ENCODE measurements at places on chromosomes 2 and 18. TPM values are rescaled to one million over a fixed set of nuclear protein-coding genes. Genes with fewer than 3 reads are reported as not detected.

DNA sequence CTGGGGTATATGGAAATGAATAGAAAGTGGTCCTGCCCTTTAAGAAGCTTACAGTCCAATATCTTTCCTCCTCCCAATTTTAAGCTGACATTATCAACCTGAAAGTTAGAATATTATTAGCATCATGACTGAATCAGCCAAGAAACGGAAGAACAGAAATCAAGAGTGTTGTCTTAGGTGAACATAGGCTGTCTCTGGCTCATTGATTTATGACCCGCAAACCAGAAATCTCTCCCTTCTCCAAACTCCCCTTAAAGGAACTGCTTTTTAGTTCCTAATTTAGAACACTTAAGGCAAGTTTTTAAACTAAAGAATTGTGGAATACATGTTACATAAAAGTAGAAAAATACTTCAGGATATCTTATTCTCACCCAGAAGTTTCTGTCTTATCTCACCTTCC is 62.7 kb downstream of the MYO3B start:
- no peaks in the 10 kb centered on the region for H3K27me3 ChIP-seq
- DNase-seq = no peak
- H3K36me3 ChIP-seq = no peaks in the 10 kb centered on the region

- no peak for DNase-seq
- no peak overlapping the region for H3K4me3 ChIP-seq
- H3K27me3 ChIP-seq = no peaks in the 10 kb centered on the region
- peaks cover 6% of the 10 kb centered on the region for H3K4me1 ChIP-seq
- H3K36me3 ChIP-seq = peaks cover 4% of the 10 kb centered on the region
These were observed 52.9 kb downstream of the PXDN start for GRCh38 chr2:1691366-1691765.

DNA sequence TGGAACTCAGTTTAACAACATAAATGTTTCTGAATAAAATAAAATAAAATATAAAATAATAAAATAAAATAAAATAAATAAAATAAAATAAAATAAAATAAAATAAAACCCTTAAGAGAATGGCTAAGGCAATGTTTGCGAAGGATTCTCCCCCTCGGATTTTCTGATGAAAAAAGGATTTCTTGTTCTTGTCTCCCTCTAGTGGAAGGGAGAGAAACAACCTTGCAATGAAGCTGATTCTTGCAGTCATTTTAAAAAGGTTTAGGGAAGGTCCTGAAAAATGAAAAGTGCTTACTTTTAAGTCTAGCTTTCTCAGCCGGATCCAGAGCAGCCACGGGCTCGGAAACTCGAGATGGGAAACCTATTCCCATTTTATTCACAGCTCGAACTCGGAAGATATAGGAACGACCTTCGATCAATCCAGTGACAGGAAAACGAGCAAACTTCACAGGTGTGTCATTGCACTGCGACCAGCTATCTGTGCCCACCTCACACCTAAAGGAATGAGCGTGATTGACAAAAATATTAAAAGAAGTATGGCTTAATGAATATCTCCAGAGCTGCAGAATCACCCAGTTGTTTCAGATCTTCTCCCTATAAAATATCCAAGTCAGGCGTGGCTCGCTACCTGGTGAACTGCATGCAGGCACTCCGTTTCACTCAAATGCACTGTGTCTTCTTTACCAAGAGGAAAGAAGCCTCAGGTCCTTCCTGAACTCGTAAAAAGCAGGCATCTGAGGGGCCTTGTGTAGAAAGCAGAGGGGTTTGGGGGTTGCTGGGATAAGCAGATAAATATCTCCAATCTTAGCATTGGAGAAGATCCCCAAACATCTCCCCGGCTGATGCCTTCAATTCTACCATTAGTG is 68.1 kb downstream of the MYOM1 start:
- H3K36me3 ChIP-seq = no peaks in the 10 kb centered on the region
- H3K4me1 ChIP-seq = no peaks in the 10 kb centered on the region
- DNase-seq = no peak
- no peak overlapping the region for H3K27ac ChIP-seq
- no peak overlapping the region for H3K4me3 ChIP-seq

DNA sequence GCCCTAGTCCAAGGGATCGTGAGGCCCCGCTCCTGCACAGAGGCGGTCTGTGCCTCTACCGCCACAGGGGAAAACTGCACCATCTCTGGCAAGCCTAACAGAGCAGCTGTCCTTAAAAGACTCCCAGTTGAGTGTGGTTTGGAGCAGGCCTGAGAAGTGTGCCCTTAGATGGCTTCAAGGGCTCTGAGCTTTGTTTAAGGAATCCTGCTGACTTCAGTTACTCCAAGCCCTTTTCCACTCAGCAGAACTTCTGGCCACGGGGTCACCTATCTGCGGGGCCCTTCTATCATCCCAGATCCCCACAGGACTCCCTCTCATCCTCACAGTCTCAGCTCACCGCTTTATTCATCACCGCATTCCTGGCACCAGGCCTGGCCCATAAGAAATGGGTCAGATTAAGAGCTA is 131.5 kb downstream of the CCDC74A start:
- H3K27ac ChIP-seq = no peak overlapping the region
- no peaks in the 10 kb centered on the region for H3K27me3 ChIP-seq
- H3K4me1 ChIP-seq = no peaks in the 10 kb centered on the region
- no peak overlapping the region for H3K4me3 ChIP-seq
- no peaks in the 10 kb centered on the region for H3K36me3 ChIP-seq

- H3K4me1 ChIP-seq = peaks cover 7% of the 10 kb centered on the region
- H3K36me3 ChIP-seq = no peaks in the 10 kb centered on the region
- peak overlapping the region; percentile 27 for H3K4me3 ChIP-seq
- H3K27ac ChIP-seq = no peak overlapping the region
- peak; percentile 91 for DNase-seq
- no peaks in the 10 kb centered on the region for H3K27me3 ChIP-seq
These were observed 34.5 kb downstream of the NEURL3 start for GRCh38 chr2:96470636-96471035.

- no peak overlapping the region for H3K27ac ChIP-seq
- no peaks in the 10 kb centered on the region for H3K27me3 ChIP-seq
- DNase-seq = no peak
- no peaks in the 10 kb centered on the region for H3K36me3 ChIP-seq
- no peaks in the 10 kb centered on the region for H3K4me1 ChIP-seq
- H3K4me3 ChIP-seq = no peak overlapping the region
These were observed 169.6 kb upstream of the BOD1L2 start for GRCh38 chr18:56977309-56977708.

- no peaks in the 10 kb centered on the region for H3K4me1 ChIP-seq
- H3K4me3 ChIP-seq = peak overlapping the region; percentile 46
- H3K27me3 ChIP-seq = no peaks in the 10 kb centered on the region
These were observed 2.8 kb downstream of the CYTIP start for GRCh38 chr2:157441072-157441454.

DNA sequence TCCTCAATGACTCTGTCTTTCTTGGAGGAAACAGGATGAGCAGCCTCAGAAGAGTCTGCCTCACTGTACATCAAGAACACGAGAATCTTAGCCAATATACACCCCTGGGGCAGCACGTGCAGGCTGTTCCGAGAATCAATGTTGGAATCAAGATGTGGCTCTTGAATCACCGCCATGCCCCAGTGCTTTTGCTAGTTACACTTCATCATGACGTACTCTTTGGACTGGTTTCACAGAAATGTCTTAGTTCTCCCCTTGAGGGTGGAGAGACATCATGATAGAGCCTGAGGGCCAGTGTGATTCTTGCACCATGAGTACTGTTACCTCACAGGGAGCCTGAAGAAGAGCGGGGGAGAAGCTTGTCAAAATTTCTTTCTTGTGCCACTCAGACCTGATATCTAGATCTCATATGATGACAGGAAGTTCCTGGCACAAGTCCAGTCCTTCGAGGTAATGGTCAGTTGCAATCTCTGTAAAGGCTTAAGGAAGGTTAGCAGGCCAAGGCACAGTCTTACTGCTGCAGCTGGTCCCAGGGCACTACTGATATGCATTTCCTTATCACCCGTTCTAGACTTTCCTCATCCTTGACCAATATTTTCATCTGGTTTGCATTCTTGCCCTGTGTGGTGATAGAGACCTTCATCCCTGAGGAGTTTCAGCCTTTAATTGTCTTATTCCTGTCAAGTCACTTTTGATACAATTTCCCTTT is 28.2 kb upstream of the STAT4 start:
- no peaks in the 10 kb centered on the region for H3K27me3 ChIP-seq
- DNase-seq = no peak
- H3K4me1 ChIP-seq = peaks cover 4% of the 10 kb centered on the region
- H3K27ac ChIP-seq = no peak overlapping the region

DNA sequence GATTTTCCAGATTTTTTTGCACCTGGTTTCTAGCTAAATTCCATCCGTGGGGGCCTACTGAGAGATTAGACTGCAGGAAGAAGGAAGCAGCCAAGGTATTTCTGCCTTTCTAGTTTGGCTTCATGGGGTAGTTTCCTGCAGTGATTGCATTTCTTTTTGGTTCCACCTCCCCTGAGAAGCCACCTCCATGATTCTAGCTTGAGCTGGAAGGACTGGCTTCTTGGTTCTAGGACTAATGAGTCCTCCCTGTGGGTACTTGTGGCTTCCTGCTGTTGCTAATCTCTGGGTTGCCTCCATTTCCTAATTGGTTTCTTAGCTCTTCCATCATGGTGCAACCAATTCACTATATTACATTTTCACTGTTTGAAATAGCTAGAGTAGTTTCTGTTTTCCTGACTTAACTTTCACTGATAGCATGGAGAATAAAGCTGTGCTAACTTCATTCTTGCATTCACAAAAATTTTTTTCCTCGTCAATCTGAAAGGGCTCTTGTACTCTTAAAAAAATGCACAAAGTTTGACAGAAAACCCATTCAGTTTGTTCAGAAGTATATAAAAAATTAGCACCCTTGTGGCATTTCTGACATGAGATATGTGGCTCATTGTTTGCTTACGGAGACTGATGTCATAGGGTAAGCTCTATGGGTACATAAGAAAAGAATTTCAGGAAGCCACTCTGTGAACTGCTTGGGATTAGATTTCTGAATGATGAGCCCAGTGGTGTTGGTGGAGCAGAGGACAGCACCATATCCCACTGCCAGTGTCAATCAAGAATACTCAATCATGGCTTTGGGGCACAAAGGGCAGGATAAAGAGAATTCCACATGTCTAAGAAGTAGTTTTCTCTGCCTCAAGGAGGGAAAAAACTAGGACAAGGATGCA is 242.8 kb upstream of the RBMS1 start:
- H3K36me3 ChIP-seq = no peaks in the 10 kb centered on the region
- H3K4me1 ChIP-seq = no peaks in the 10 kb centered on the region
- H3K4me3 ChIP-seq = no peak overlapping the region
- DNase-seq = no peak
- no peak overlapping the region for H3K27ac ChIP-seq

DNA sequence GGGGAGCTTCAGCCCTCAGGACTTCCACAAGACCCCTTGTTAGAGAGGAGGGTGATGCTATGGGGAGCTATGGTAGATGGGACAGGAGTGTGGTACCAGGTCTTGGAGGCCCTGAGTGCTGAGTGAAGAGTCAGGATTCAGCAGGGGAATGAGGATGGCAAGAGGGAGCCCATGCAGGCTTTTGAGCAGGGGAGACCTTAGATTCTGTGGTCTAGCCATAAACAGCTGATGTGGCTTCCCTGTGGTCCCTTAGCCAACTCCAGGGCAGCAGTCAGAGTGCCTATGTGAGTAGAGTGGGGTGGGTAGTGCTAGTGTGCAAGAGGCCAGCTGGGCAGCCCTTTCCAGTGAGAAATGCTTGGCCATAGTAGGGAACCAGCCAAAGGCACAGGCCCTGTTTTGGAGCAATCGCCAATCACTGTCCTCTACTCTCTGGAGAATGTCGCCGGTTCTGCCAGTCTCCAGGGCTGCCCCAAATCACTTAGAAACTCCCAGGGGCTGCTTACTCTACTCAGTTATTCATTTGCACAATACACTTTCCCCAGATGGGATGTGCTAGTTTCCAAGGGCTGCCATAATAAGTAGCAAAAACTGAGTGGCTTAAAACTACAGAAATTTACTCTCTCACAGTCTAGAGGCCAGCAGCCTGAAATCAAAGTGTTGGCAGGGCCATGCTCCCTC is 310.5 kb downstream of the SMAD2 start:
- H3K36me3 ChIP-seq = no peaks in the 10 kb centered on the region
- H3K4me3 ChIP-seq = no peak overlapping the region
- no peaks in the 10 kb centered on the region for H3K4me1 ChIP-seq
- H3K27ac ChIP-seq = no peak overlapping the region
- H3K27me3 ChIP-seq = no peaks in the 10 kb centered on the region

- H3K27me3 ChIP-seq = no peaks in the 10 kb centered on the region
- no peak overlapping the region for H3K27ac ChIP-seq
- H3K4me3 ChIP-seq = peak overlapping the region; percentile 20
- H3K4me1 ChIP-seq = no peaks in the 10 kb centered on the region
- DNase-seq = no peak
These were observed 81.9 kb upstream of the CHRNA1 start for GRCh38 chr2:174846218-174846617.

DNA sequence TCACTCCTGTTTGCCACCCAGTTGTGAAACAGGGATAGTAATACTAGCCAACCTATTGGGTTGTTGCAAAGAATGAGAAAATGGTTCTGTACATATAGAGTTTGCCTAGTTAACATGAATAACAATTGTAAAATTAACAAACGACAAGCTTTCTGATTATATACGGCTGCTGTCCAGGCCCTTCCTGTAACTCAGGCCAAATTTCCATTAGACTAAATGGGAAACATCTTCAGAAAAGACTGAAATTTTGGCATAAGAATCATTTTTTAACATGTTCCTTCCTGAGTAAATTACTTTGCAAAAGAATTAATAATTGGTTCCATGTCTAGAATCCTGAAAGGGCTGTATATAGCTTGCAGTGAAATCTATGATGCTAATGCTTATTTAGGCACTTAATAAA is 117.7 kb upstream of the SATB2 start:
- no peak overlapping the region for H3K27ac ChIP-seq
- H3K27me3 ChIP-seq = no peaks in the 10 kb centered on the region
- H3K4me1 ChIP-seq = no peaks in the 10 kb centered on the region
- H3K36me3 ChIP-seq = no peaks in the 10 kb centered on the region
- no peak overlapping the region for H3K4me3 ChIP-seq

DNA sequence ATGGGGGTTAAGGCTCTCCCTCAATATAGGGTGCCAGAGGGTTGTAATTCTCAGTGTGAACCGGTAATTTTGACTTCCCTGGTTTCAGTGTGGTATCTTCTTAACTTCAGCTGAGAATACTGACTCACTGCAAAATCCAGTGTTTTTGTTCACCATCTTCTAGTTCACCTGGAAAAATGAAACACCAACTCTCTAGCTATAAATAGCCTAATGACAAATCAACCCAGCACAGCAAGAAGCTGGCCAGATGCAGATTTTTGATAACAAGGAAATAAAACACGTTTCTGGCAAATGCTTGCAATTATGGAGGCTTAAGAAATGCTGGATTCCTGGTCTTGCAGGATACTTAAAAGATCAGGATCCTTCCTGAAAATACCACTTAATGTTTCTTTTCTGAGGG is 192.3 kb downstream of the CLIP4 start:
- H3K4me1 ChIP-seq = no peaks in the 10 kb centered on the region
- DNase-seq = no peak
- no peaks in the 10 kb centered on the region for H3K27me3 ChIP-seq
- H3K36me3 ChIP-seq = no peaks in the 10 kb centered on the region
- H3K4me3 ChIP-seq = no peak overlapping the region

Gene POU3F3
- total RNA-seq = not detected

Gene LYPD6
- total RNA-seq = 0.89 TPM

Gene HOXD12
- not detected for total RNA-seq

Gene ATP9B
- 124 TPM for total RNA-seq

Gene CIB4
- not detected for total RNA-seq

Gene CFC1
- total RNA-seq = not detected

Gene FEZ2
- 42.1 TPM for total RNA-seq

All from upper lobe of left lung (tissue), 6 donors.